ENCODE measurements at places on chromosomes 16 and 17. TPM values are rescaled to one million over a fixed set of nuclear protein-coding genes. Genes with fewer than 3 reads are reported as not detected.

DNA sequence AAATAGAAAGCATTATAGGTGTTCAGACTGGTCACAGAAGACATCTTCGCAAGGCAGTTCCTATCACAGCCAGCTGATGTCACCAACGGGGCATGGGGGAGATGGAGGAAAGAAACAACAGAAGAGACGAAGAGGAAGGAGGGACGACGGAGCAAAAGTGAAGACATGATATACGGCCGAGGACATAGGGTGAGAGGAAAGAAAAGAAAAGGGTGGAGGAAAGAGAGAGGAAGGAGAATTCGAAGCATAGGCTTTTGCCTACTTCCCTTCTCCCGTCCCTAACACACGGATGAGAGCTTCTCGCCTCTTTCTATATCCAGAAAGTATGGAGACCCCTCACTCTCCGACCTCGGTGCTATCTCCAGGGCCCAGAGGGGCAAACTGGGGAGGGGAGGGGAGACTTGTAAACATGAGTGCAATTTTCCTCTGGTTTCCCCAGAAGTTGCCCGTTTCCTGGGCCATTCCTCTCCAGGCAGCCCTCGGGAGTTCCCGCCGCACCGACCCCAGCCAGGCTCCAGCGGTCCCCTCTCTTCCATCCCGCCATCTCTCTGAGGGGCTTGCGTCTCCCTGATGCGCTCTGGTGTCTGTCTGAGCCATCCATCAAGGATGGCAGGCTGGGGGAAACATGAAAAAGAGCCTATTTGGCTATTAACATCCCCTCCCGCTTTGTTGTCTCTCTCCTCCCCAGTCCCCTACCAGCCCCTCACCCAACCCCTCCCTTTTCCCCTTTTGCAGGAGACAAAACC, 26.0 kb downstream of the COPZ2 start:
- DNase-seq, result no peak

DNA sequence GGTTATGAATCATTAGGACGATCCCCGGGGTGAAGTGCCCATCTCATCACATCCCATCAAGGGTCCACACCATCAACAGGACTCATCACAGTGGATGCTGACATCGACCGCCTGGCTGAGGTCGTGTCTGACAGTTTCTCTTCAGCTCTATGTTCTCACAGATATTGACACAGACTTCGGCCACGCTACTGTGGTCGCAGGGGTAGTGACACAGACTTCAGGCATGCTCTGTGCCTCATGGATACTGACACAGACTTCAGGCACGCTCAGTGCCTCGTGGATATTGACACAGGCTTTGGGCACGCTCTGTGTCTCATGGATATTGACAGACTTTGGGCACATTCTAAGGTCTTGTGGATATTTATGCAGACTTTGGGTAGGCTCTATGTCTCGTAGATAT, 50.1 kb downstream of the KLHDC4 start:
- no peak for DNase-seq

The TPSG1 gene
- total RNA-seq, result not detected

The NOG gene
- not detected for total RNA-seq

The DOC2A gene
- not detected for total RNA-seq

The NTN1 gene
- 163 TPM for total RNA-seq
